ENCODE measurements at places on chromosomes 11 and 22. TPM values are rescaled to one million over a fixed set of nuclear protein-coding genes. Genes with fewer than 3 reads are reported as not detected.

Gene UPB1
- 2.5 TPM for total RNA-seq

Gene CCDC73
- not detected for total RNA-seq

Gene OR4A16
- 4.2 TPM for total RNA-seq

Gene MS4A4A
- total RNA-seq, result 3.6 TPM

Gene CEND1
- total RNA-seq, result 6.4 TPM

Gene UBQLN3
- total RNA-seq, result 0.88 TPM

Gene SAA2
- total RNA-seq, result 0.99 TPM

Gene FHIP1B
- total RNA-seq, result 60.8 TPM

Gene MGAT3
- 12.9 TPM for total RNA-seq
